ENCODE measurements at places on chromosomes 12 and 14. TPM values are rescaled to one million over a fixed set of nuclear protein-coding genes. Genes with fewer than 3 reads are reported as not detected.

GRCh38 chr14:91311284-91311662, 66.8 kb upstream of the GPR68 start:
- DNase-seq = no peak

DNA sequence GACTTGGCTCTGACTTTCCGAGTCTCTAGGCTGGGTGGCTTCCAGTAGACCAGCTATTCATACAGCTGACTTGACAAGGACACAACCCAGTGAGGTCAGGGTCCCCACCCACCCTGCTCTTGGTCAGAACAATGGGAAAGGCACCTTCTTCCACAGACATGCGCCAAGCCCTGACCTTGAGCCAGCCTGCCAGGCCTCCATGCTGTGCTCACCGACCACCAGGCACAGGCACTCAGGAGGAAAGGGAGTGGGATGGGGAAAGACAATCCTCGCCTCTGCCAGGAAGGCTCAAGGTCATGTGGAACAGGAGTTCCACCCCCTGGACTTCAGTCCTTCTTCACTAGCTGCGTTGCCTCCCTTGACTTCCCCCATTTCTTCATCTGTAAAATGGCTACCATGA, 31.4 kb downstream of the GALNT16 start:
- no peak for DNase-seq

- DNase-seq = peak; percentile 53
Measured at GRCh38 chr12:51351913-51352532, 5.5 kb upstream of the CELA1 start.

- DNase-seq = no peak
Measured at GRCh38 chr14:24231263-24232120, 675 bp downstream of the NEDD8 start.

GRCh38 chr14:22489244-22489545, 99.8 kb downstream of the DAD1 start:
- no peak for DNase-seq

- DNase-seq = no peak
Measured at GRCh38 chr12:27319848-27320247, 12.8 kb upstream of the BMAL2 start.

DNA sequence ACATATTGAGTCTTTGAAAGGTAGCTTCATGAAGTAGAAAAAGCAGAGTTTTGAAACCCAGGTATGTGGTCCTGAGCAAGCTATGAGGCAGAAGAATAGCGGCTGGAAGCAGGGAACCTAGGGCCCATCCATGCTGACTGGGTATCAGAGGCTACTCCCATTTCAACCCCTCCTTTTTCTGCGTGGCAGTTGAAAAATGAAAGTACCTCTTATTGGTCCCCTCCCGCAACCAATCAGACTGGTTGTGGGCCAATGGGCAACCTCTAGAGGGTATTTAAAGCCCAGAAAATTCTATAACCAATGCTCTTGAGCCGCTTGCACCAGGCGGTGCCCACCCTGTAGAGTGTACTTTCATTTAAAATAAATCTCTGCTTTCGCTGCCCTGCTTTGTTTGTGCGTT, 1.6 kb upstream of the SNRPF start:
- no peak for DNase-seq

DNA sequence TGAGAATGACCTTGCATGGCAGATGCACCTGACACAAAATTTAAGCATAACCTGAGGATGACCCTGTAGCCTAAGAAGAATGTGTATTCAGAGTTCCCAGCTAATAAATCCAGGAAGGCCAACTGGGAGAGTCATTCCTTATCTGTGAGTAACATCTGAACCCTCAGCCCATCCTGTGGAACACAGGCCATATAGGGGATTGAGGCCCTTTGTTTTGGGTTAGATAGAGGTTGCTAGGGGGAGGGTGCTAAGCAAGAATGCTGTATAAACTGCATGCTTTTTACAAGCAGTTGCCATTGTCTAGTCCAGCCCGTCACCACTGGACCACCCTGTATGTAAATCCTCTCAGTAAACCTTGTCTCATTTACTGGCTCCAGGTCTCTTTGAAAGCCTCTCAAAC, 77.0 kb downstream of the BICD1 start:
- DNase-seq = no peak

DNA sequence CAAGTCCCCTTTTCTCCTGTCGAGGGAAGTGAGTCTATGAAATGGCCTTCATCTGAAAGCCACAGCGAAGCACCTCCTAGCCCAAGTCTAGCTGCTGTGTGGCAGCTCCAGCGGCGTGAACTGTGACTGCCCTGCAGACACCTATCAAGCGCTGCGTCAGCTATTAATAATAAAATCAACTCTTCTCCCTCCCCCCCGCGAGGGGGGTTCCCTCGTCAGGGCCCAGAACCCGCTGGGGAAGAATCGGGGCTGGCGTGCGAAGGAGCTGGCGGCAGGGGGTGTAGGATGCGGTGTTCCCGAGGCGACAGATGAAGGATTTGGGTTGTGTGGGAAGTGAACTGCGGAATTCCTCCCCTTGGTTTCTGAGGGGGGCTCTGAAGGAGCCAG, 662 bp upstream of the ATP2A2 start:
- no peak for DNase-seq

- no peak for DNase-seq
Measured at GRCh38 chr14:105449276-105450122, 25.1 kb upstream of the CRIP2 start.

DNA sequence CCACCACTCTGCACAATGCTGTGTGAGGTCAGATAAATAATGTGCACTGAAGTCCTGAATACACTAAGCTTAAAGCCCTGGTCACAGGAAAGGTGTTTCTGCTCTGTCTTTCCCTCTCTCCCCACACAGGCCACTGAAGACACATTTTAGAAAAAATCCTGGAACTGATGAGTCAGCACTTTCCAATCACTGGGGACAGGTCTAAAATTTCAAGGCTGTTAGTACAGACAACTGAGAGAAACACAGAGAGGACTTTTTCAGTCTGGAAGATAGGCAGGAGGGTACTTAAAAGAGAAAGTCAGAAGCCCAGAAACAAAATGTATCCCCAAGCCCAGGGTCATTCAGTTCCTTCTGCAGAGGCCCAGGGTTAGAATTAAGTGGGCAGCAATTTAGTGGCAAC, 333.9 kb upstream of the CCDC196 start:
- DNase-seq = no peak

Gene GSC
- total RNA-seq = not detected

Gene TUNAR
- 4.4 TPM for total RNA-seq

Gene VRTN
- total RNA-seq = not detected

Gene CLEC2A
- total RNA-seq = not detected

Gene B4GALNT1
- total RNA-seq = 19.5 TPM

Gene MYL2
- not detected for total RNA-seq

Gene IL26
- not detected for total RNA-seq

Gene MEG3
- 1.0 TPM for total RNA-seq

Gene ALDH1L2
- total RNA-seq = 4.2 TPM
